NT2/D1 (cell line): ENCODE measurements at places on chromosomes 7 and 10.
A peak's percentile ranks its signal among the peaks of the same experiment; 100 is the strongest.

DNA sequence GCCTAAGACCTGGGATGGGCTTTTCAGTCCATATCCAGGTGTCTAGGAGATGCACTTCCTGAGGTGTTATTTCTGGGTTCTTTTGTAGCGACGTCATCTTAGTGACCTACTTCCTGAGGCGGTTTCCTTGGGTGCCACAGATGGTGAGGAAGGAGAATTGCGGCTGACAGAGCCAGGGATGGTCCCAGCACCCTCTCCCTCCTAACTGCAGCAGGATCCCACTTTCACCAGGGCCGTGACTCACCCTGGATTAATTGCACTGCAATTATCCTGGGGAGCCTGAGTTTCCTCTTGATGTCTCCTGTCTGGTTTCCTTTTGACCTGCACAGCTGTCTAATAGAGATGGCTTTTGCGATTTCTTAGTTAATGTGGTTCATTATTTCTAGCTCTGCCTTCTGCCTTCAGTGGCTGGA is 271.7 kb downstream of the TCF7L2 start:
- peak; percentile 20 for DNase-seq

DNA sequence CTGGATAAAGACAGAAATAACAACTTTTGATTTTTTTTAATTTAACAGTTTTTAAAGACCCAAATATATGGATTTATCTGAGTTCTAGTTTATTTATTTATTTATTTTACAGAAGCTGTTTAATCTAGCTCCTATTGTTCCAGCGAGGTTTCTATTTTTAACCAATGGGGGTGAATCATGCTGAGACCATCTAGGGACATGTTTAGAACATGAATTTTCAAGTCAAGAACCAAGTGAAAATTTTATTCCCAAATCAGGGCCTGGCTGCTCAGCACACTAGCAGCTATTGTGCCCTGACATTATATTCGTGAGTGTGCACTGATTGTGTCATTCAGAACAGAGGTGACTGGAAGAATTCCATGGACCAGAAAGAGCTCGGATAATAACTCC is 24.6 kb upstream of the MPP7 start:
- no peak for DNase-seq

DNA sequence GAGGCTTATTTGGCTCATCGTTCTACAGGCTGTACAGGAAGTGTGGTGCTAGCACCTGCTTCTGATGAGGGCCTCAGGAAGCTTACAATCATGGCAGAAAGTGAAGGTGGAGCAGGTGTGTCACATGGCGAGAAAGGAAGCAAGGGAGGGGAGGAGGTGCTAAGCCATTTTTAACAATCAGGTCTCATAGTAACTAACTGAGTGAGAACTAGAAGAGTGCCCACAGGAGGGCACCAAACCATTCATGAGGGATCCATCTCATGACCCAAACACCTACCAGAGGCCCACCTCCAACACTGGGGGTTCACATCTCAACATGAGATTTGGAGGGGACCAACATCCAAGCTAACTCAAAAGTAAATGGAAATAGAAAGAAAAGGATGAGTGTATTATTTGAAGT is 78.1 kb downstream of the CXCL12 start:
- no peak for DNase-seq

DNA sequence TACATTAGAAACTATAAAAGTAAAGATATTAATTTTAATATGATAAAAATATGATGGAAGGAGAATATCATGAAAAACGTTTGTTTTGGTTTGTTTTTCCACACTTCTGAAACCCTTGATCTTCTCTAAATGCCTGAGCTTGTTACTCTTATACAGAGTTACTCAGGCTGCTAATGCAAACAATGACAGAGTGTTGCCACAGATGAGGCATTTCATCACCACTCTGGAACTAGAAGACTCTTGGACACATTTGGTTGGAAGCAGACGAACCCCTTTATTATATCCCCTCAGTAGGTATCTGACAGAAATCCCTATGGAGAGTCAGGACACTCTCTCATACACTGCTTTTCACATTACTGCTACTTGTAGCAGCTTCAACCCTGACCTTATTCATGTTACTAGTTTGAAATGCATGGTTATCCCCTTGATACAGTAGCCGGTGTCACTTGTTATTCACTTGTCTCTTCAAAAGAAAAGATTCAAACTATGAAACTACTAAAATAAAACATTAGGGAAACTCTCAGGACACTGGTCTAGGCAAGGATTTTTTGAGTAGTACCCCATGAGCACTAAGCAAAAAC is 66.9 kb downstream of the SEMA3C start:
- DNase-seq, result no peak
